Kidney (tissue), 22 donors: ENCODE measurements at places on chromosomes 7 and 10.
A peak's percentile ranks its signal among the peaks of the same experiment; 100 is the strongest.

GRCh38 chr10:93106631-93107072, 33.0 kb downstream of the CYP26A1 start:
- no peak for DNase-seq

- DNase-seq = peak; percentile 84
Measured at GRCh38 chr7:3942816-3943745, 642.0 kb downstream of the SDK1 start.

- DNase-seq = no peak
Measured at GRCh38 chr10:35667971-35668370, 25.9 kb upstream of the FZD8 start.

- DNase-seq = no peak
Measured at GRCh38 chr10:58909881-58910280, 266.6 kb upstream of the PHYHIPL start.

GRCh38 chr7:17021205-17021604, 139.4 kb upstream of the AGR3 start:
- DNase-seq = no peak

- DNase-seq = peak; percentile 72
Measured at GRCh38 chr7:155489862-155490696, 32.1 kb downstream of the EN2 start.

DNA sequence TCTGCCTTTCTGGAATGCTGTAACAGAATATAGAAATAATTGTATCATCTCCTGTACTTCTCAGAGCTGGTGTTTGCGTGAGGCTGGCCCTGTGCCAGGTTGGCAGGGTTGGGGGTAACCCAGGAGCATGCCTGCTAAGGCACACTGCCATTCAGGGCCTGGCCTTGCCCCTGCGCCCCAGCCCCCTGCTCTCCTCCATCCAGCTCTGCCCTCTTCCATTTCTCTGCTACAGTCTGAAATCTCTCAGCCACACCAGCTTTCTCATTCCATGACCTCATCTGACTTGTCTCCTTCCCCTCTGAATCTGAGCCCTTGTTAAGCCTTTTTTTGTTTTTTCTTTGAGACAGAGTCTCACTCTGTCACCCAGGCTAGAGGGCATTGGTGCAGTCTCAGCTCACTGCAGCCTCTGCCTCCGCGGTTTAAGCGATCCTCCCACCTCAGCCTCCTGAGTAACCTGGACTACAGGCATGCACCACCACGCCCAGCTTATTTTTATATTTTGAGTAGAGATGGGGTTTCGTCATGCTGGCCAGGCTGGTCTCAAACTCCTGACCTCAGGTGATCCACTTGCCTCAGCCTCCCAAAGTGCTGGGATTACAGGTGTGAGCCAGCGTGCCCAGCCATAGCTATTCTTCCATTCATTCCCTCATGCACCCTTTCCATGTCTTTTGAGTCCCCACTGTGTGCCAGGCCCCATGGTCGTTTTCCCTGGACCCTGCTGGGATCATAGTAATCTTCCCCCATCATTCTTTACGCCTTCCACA, 206.8 kb downstream of the CUX1 start:
- peak; percentile 34 for DNase-seq

DNA sequence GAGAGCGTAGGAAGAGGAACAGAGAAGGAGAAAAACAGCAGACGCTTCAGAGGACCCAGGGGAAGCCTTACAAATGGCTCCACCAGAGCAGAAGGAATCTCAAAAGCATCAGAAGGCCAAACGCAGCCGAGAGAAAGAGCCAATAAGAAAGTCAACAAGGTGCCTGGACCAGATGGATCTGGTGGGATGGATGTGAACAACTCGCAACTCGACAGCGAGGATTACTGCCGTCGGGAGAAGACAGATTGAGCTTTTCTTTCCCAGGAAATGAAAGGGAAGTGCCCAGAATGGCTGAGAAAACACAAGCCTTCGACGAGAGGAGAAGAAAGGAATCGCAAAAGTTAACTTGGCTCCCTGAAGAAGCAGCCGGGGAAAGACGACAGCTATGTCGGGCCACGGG, 132.8 kb upstream of the MGMT start:
- DNase-seq = no peak

DNA sequence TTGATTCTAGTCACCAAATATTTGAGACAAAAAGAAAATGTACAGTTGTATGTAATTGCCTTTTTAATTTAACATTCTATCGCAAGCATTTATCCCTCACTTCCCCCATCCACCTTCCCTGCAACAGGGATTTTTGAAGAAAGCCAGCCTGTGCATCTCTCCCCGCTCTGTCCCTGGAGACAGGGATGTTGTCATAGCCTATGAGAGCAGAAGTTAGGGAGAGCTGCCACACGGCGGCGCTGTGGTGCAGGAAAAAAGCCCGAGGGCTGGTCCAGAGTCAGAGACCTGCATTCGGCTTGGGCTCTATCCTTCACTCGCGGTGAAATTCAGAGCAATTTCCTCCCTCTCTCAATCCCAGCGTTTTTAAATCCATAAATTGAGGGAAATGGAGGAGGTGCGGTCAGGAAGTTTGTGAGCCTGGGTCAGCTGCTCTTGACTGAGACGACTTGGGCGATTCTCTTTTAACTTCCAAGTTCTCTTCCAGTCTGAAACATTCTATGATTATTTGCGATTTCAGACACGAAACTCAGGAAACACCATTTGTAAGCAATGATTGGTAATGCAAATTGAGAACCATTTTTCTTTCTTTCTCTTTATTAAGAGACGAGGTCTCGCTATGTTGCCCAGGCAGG, 17.5 kb downstream of the HKDC1 start:
- peak; percentile 91 for DNase-seq

DNA sequence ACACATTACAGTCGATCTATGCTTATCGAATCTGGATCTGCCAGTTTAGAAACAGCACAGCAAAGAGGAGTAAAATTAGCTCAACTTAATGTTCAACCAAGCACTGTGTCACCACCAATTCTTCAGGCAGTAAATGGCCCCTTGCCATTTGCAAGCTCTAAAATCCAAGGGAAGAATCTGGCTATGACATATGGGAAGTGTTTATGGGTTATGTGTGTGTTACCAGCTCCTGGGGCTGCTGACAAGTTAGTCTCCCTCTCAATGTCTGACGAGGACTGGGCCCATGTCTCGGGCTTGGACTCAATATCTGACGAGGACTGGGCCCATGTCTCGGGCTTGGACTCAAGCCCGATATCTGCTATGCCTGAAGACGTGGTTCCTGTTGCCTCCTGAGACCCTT, 5.7 kb upstream of the ITIH2 start:
- no peak for DNase-seq

DNA sequence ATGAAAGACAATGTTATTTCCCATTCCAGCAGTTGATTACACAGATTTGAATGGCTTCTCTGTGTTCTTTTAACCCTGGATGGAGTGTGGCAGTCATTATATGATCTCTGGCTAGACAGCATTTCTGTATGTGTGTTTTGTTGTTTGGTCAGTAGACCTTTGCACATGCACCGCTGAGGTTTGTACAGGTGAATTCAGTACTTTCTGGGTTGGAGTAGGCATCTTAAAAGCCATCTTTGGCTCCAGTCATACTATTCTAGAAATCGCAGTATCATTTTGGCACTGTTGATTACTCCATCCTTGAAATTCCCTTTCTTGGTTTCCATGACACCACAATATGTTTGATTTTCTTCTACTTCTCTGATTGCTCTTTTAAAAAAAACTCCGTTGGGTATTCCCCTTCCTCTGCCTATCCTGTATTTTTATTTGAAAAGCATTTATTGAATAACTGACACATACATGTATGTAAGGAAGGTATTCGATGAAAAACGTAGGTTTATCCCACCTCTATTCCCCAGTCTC, 29.9 kb downstream of the TAS2R41 start:
- no peak for DNase-seq

DNA sequence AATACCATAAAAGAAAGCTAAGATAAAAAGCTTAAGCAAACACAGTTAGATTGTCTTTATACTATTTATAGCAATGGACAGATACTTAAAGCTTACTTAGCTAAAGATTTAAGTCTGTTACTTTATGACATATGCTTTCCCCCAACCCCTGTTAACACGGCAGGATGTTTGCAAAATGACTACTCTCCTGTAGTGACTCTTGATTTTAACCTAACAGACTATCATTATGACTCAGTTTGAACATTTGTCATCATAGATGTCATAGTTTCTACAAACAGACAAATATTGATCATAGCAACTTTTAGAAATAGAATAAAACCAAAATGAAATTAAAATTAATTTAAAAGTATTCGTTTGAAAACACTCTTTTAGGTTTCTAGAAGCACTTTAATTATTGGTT, 7.8 kb upstream of the COMMD3 start:
- DNase-seq = no peak
